Amygdala (tissue), 56 donors: ENCODE measurements at places on chromosomes 4 and X.

DNA sequence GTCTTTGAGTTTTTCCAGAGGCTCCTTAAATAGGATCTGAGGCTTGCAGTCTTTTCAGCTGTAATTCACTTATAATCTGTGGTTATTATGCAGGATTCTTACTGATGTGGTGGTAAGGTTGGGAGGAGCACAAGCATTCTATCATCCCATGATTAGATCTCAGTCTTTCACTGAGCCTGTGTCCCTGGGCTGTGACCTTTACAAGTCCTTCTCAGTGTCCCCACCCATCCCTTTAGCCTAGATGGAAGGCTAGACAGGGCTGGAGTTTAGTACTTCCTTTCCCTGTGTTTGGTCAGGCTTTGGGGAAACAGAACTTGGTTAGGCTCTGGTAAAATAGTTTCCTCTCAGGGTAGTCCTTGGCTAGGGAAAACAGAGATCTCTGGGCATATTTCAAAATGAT lies 17.1 kb upstream of the NKAP start:
- DNase-seq: no peak

DNA sequence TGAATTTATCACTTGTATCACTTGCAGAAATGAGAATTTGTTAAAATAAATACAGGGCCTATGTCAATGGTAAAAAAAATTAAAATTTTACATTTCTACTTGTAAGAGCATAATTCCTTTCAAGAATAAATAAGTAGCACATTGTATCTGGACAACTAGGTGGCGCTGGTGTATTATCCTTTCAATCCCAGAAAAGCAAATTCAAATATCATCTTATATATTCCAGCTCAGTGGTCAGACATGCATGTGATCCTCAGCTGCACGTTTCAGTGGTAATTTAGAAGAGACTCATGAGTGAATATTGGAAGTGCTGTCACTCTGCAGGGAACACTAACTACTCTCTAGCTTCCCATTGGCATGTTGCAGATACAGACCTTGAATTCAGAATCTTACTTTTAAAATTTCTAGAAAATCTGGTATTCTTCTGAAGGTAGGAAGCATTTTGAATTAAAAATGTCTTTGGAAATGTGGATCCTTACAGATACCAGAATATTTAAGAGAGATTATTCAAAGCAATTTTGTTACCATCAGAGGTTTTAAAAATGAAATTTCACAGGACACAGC lies 1414.7 kb upstream of the TENM3 start:
- no peak for DNase-seq

- DNase-seq: no peak
These were observed 10.9 kb downstream of the SMARCA1 start for GRCh38 chrX:129512409-129512808.

DNA sequence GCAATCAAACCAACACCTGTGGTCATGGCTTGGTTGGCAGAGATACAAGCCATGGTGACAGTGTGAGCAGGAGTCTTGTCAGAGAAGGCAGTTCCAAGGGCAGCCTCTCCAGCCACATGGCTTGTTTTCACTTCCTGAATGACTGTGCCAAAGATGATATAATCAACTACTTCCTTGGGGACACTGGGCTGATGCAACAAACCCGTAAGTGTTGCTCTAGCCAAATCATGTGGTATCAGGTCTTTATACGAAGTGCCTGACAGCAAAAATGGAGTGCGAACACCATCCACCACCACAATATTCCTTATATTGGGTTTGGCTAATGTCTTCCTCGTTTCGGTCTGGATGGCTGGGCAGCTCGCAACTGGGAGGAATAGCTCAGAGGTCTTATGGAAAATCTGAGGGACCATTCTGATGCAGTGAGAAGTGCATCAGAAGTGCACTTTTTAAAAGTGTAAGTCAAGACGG lies 922.0 kb downstream of the NLGN4X start:
- DNase-seq: no peak

DNA sequence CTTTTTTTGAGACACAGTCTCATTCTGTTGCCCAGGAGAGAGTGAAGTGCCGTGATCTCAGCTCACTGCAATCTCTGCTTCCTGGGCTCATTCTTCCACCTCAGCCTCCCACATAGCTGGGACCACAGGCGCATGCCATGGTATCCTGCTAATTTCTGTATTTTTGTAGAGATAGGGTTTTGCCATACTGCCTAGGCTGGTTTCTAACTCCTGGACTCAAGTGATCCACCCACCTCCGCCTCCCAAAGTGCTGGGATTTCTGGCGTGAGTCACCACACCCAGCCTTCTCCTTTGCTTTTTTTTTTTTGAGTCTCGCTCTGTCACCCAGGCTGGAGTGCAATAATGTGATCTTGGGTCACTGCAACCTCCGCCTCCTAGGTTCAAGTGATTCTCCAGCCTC lies 94.1 kb downstream of the PDS5A start:
- no peak for DNase-seq

- DNase-seq: no peak
These were observed 17.6 kb downstream of the BLOC1S4 start for GRCh38 chr4:6733358-6734164.

DNA sequence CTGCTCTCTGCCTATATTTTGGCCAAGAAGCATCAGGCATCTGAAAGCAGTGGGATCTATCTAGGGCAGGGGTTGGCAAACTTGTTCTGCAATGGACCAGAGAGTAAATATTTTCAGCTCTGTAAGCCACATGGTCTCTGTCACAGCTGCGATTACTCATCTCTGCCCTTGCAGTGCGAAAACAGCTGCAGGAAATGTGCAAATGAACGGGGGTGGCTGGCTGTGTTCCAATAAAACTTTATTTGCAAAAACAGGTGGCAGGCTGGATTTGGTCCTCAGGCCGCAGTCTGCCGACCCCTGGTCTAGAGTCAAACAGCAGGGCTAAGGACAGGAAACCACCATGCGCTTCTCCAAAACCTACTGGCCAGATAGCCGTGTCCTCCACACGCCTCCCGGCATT lies 48.6 kb downstream of the ACOX3 start:
- DNase-seq: no peak

- DNase-seq: no peak
These were observed 124.0 kb downstream of the IRF2 start for GRCh38 chr4:184350213-184350817.

DNA sequence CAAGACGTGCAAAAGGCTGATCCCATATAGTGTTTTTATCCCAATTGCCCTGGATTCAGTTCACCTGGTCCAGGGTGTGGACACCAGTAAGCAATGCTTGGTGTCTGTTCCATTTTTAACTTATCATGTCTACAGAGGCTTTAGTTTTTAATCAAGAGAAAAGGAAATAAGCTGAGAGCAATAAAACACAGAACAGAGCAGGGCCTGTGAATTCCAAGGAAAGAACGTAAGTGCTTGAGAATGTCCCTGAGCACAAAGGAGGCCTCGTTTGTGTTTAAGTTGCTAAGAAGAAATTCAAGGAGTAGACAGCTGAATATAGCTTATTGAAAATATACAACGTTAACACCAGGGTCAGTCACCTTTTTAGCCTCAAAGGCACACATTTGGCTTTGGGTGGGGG lies 191.3 kb downstream of the GPC3 start:
- no peak for DNase-seq

GRCh38 chrX:103663981-103664762 lies 22.3 kb downstream of the MORF4L2 start:
- DNase-seq: no peak

- no peak for DNase-seq
These were observed 265.1 kb upstream of the MAD2L1 start for GRCh38 chr4:120331486-120332370.

- peak; percentile 86 for DNase-seq
These were observed at the start of gene WDFY3 for GRCh38 chr4:84966382-84967242. Gene WDFY3 (minus strand): TSS chr4:84966690. CDS start chr4:84860591, 106,099 bp downstream.

DNA sequence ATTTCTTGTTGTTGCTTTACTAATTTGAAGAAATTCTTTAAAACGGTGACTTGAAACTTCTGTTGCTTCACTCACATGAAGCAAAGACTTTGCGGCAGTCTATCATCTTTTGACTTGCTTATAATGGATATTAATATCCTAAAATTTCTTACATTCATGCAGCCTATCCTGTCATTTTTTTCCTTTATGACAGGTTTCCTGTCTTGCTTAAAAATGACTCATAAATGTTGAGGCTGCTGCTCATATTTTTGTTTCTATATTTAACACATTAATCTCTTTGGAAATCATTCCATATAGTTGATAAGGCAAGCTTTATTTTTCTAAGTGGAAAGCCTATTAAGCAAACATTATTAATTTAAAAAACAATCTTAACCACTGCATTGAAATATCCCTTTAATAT lies 176.6 kb upstream of the GALNTL6 start:
- DNase-seq: no peak

DNA sequence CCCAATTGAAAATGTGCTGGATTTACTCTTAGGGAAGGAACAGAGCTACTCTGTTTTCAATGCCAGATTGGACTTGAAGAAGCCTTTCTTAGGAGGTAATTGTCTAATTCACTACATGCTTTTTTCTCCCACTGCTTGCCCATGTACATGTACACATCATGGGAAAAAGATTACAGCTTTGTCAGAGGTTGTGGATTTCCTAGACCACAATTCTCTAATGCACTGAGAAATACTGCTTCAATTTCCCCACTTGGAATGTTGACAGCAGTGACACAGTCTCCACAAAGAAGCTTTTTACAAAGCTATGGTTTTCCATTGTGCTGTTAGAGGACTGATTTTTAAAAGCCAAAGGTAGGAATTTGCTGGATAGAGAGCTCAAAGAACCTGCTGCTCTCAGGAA lies 19.5 kb downstream of the ZAR1 start:
- no peak for DNase-seq

- DNase-seq: no peak
These were observed 746 bp downstream of the PPAT start for GRCh38 chr4:56434599-56435139.

DNA sequence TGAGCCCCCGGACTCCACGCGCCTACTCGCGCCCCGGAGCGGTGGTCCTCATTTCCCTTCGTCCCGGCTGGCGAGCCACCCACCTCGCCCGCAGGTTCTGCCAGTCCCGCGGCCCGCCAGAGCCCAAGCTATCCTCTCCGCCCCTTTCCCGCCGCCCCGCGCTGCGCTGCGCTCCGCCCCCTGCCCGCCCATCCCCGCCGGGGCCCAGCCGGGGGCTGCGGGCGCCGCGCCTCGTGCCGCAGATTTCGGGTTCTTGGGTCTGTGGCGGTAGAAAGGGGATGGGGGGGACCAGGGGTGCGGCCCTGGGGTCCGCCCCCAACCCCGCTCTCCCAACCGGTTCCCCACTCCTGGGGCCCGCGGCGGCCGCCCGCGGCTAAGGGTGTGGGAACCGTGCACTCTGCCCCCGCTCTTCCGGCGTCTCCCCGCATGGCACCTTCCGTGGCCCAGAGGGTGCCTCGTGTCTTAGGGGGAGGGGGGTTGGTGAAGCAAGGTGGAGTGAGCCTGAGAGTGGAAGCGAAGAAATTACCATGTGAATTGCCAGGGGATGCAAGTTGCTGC lies 650.8 kb upstream of the DIPK2B start:
- no peak for DNase-seq

DNA sequence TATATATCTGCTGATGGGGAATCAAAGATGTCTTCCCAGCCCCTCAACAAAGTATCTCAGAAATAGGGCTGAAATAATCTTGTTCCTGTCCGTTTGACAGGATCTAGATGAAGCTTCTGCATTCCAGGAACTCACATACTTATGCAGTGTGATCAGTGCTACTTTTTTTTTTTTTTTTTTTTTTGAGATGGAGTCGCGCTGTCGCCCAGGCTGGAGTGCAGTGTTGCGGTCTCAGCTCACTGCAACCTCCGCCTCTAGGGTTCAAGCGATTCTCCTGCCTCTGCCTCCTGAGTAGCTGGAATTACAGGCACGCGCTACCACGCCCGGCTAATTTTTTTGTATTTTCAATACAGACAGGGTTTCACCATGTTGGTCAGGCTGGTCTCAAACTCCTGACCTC lies 36.4 kb downstream of the DHX15 start:
- DNase-seq: no peak

GRCh38 chr4:83252782-83253405 lies 31.7 kb downstream of the COQ2 start:
- peak; percentile 5 for DNase-seq

- DNase-seq: no peak
These were observed 282.4 kb downstream of the ANK2 start for GRCh38 chr4:113331811-113332210.

- DNase-seq: no peak
These were observed 132.8 kb downstream of the PDGFC start for GRCh38 chr4:156838761-156839160.

GRCh38 chr4:113232194-113232593 lies 182.7 kb downstream of the ANK2 start:
- no peak for DNase-seq

GRCh38 chr4:152045807-152046571 lies 285.2 kb upstream of the GATB start:
- no peak for DNase-seq

DNA sequence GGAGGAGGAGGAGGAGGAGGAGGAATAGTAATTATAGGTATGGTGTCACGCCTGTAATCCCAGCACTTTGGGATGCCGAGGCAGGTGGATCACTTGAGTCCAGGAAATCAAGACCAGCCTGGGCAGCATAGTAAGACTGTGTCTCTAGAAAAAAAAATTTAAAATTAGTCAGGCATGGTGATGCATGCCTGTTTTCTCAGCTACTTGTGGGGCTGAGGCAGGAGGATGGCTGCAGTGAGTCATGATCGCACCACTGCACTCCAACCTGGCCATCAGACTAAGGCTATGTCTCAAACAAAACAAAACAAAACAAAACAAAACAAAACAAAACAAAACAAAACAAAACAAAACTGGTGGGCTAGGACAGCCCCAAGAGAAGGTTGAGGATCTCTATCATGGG lies 3.0 kb downstream of the STARD8 start:
- no peak for DNase-seq

- DNase-seq: no peak
These were observed 48.1 kb downstream of the SMC1A start for GRCh38 chrX:53374222-53374820.

- no peak for DNase-seq
These were observed 26.0 kb upstream of the NSUN7 start for GRCh38 chr4:40723728-40724127.

GRCh38 chr4:134708616-134709015 lies 507.0 kb upstream of the PABPC4L start:
- DNase-seq: no peak
